AG10803 (cell line): ENCODE measurements at places on chromosomes 4 and X.

DNA sequence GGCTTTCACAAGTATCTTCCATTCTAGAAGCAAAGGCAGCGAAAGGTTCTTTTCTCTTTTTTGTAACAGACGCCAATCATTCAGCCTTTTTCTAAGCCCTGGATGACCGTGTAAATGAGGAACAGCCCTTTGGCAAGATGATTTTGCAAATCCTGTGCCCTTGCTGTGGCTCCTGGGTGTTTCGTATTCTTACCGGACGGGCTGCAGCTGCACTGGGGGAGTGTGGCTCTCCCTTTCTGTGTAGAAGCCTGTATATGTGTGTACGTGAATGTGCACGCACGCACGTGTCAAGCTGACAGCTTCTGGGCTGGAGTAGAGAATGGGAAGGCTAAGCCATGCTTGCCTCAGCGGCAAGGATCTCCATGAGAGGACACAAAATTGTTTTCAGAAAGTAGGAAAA is 8.2 kb downstream of the GRPEL1 start:
- DNase-seq = no peak

- no peak for DNase-seq
These were observed 485.6 kb upstream of the GALNT7 start for GRCh38 chr4:172683021-172683420.

DNA sequence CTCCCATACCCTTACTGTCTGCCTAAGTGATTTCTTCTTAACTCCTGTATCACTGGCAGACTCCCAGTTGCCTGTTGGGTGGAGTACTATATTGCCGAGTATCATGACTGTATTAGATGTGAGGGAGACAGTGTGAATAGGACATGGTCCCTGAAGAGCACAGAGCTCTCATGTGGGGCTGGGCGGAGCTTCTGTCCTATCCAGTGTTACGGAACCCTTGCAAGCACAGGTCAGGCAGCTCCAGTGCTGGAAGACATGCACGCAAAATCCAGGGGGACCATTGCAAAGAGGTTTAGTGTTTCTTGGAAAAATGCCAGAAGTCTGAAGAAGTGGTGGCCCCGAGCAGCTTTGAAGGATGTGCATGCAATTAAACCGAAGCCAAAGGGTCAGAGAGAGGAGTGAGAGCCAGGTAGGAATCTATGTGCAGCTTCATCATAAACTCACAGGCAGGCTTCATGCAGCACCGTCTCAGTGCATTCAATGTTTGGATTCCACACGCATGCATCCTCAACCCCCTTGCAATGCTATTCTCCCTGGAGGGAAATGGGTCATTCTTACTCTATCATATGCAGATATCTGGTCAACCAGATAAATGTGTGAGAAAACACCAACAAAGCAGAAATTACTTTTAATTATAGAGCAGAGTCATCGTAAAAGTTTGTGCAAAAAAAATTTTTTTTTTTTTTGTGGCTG is 49.7 kb upstream of the DHRSX start:
- no peak for DNase-seq

GRCh38 chr4:162682651-162683050 is 484.0 kb downstream of the NAF1 start:
- no peak for DNase-seq

DNA sequence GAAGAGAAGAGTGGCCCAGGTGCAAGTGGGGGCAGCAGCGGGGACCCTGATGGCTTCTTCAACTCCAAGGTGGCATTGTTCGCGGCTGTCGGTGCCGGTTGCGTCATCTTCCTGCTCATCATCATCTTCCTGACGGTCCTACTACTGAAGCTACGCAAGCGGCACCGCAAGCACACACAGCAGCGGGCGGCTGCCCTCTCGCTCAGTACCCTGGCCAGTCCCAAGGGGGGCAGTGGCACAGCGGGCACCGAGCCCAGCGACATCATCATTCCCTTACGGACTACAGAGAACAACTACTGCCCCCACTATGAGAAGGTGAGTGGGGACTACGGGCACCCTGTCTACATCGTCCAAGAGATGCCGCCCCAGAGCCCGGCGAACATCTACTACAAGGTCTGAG is 11.4 kb downstream of the EFNB1 start:
- DNase-seq = no peak

DNA sequence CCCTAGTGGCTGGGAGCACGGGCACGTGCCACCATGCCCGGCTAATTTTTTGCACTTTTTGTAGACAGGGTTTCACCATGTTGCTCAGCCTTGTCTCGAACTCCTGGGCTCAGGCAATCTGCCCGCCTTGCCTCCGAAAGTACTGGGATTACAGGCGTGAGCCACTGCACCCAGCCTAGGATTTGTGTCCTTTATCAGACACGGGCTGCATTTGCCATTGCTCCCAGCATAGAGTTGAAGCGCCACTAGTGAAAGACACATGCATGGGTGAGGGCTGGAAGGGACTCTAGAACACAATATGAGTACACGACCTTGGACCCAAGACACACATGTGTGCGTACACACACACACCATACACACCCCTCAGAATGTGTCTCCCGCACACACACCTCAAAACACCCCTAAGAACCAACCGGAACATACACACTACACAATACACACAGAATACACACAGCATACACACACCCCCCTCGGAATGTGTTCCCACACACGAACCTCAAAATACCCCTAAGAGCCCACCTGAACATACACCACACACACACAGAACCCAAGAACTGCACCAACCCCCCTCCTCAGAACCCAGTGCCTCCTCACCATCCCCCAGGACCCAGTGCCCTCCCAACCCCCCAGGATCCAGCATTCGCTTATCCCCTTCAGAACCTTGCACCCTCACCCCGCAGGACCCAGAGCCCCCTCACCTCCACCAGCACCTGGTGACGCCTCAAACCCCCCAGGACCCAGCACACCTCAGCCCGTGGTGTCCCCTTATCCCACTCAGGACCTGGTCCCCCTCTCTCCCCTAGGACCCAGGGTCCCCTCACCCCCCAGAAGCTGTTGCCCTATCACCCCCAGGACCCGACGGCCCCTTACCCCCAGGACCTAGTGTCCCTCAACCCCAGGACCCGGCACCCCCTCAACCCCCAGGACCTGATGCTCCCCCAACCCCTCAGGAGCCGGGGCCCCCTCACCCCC is 1.0 kb downstream of the TNIP2 start:
- DNase-seq = no peak

DNA sequence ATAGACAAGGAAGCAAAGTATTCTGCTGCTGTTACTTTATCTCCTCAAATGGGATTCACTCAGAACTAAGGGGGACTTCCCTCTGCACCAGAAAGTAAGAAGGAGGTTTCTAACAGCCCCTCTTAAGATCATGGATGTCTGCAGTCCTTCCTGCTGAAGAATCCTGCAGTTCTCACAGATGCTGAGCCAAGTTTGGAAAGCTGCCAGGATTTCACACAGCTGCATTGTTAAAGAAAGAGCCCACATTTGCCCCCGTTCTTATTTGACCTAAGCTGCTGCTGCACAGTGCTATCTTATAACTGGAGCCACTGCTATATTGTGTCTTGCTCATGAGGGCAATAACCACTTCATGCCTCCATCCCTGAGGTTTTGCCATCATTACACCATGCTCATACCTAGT is 81.1 kb downstream of the FAAH2 start:
- no peak for DNase-seq

DNA sequence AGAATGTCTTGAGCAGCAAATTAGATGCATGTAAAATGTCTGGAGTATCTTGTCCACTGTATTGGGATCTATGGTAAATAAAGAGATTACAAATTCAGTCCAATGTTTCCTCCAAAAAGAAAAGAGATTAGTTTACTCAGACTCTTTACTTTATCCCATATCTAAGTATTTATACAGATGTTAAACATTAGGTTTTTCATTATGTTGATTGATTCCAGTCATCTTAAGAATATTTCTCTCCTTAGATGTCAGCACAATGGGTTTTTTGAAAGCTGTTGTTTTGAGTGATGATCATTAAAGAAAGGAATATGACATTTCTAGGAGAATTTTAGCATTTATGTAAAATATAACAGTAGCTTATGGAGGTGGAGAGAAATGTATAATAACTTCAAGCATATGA is 938.9 kb downstream of the C4orf33 start:
- DNase-seq = no peak

GRCh38 chr4:73662709-73663546 is 42.7 kb upstream of the RASSF6 start:
- peak; percentile 74 for DNase-seq

GRCh38 chrX:69050051-69050765 is 115.0 kb downstream of the PJA1 start:
- no peak for DNase-seq

GRCh38 chr4:76515975-76516843 is 81.2 kb downstream of the SHROOM3 start:
- peak; percentile 13 for DNase-seq

- DNase-seq = no peak
These were observed 87.6 kb upstream of the PLAC1 start for GRCh38 chrX:134745636-134746409.
